ENCODE measurements at places on chromosomes 11 and 22. TPM values are rescaled to one million over a fixed set of nuclear protein-coding genes. Genes with fewer than 3 reads are reported as not detected.

Gene DBX1
- total RNA-seq, result not detected

Gene PRG2
- total RNA-seq, result not detected

Gene COA4
- total RNA-seq, result 70.8 TPM

Gene CYTH4
- 0.72 TPM for total RNA-seq

Gene ZNF214
- 2.9 TPM for total RNA-seq

Gene SCGB1D2
- not detected for total RNA-seq

Gene FAM227A
- 0.74 TPM for total RNA-seq

Gene ADM
- total RNA-seq, result 103 TPM

Gene KIAA1671
- 10.7 TPM for total RNA-seq

Gene NFAM1
- total RNA-seq, result not detected

Data from fibroblast of the aortic adventitia (primary cell).